ENCODE measurements at places on chromosomes 6 and 20. TPM values are rescaled to one million over a fixed set of nuclear protein-coding genes. Genes with fewer than 3 reads are reported as not detected.

ARFGEF3 gene
- total RNA-seq, result 1.2 TPM

CARMIL1 gene
- total RNA-seq, result 18.2 TPM

SNRPB2 gene
- total RNA-seq, result 27.3 TPM

SRMS gene
- total RNA-seq, result 0.44 TPM

DDX43 gene
- 0.56 TPM for total RNA-seq
